ENCODE measurements at places on chromosomes 7 and 10.

GRCh38 chr7:47561715-47562446 is 20.0 kb downstream of the TNS3 start:
- DNase-seq, result no peak

DNA sequence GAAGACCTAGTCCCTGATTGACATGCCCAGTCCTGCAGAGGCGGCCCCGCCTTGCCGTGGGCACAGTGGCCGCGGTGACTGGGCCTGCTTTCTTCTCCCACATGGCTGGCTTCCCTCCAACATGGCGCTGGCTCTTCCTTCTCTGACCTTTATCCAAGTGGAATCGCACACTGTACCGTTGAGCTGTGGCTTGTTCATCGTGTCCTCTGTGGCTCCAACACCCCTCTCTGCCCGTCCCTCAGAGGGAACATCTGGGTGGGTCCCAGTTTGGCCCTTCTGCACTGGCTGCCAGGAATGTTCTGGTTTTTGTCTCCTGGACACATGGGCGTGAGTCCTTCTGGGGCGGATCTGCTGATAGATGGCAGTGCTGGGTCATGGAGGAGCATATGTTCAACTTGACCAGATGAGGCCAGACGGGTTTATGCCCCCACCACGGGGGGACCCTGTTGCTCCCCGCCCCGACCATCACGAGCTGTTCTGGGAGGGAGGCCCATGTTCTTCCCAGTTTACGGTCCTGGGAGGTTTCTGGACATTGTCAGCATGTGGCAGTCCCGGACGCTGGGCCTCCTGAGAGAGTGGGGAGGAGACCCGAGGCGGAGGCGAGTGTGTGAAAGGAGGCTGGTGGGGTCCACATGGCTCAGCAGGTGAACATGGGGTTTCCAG is 63.5 kb downstream of the LHPP start:
- no peak for DNase-seq

- no peak for DNase-seq
Observed at GRCh38 chr7:152313217-152313616, 122.6 kb downstream of the KMT2C start.

GRCh38 chr7:83610649-83611304 is 38.2 kb downstream of the SEMA3E start:
- DNase-seq, result no peak

DNA sequence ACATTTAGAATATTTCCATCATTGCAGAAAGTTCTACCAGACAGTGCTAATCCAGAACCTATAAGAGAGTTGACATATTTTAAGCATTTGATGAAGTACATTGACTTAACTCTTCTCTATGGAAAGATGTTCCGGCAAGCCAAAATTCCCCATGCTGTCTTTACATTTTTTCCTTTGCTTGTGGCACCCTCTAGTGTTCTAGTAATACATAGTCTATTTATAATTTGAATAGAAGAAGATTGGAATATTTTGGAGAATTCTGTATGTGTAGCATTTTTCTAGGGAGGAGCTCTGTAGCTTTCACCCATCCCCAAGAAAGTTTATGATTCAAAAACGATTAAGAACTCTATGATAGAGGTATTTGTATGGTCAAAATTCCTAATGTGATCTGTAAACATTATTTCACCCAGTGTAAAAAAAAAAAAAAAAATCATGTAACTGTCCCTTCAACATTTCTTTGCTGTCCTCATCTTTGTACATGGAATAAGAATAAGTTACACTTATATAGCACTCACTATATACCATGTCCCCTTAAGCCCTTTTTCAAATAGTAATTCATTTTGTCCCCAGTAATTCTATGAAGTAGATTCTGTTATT is 33.2 kb downstream of the NRF1 start:
- no peak for DNase-seq

DNA sequence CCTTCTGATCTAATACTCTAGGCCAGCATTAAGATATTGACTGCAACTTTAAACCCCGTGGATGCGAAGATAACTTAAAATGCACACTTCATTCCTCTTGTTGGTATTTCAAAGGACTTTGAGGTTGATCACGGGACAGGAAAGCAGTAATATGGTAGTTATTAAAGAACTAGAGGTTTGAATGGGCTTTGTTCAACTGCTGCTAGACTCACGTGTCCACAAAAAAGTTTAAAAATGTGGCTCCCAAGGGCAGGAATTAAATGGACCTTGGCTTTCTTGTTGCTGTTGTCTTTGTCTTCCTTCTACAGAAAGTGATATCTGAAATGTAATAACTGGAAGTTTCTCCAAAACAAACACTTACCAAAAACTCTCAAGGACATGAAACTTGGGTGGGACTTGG is 186.3 kb downstream of the XPNPEP1 start:
- no peak for DNase-seq

DNA sequence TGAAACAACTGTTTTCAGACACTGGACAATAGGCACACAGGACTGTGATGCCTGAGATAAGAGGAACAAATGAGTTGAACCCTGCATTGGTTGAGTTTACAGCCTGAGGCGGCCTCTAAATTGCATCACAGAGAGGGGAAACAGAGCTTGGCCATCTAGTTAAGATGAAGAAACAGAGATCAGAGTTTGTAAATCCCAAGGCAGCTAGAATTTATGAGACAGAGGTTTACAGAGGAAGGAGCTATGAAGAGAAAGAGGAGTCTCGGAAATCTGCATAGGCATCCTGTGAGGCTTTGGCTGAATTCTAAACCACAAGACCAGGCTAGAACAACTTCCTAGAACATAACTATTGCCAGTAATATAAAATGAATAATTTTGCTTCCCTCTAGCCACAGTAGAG is 41.0 kb upstream of the OIT3 start:
- DNase-seq, result no peak

DNA sequence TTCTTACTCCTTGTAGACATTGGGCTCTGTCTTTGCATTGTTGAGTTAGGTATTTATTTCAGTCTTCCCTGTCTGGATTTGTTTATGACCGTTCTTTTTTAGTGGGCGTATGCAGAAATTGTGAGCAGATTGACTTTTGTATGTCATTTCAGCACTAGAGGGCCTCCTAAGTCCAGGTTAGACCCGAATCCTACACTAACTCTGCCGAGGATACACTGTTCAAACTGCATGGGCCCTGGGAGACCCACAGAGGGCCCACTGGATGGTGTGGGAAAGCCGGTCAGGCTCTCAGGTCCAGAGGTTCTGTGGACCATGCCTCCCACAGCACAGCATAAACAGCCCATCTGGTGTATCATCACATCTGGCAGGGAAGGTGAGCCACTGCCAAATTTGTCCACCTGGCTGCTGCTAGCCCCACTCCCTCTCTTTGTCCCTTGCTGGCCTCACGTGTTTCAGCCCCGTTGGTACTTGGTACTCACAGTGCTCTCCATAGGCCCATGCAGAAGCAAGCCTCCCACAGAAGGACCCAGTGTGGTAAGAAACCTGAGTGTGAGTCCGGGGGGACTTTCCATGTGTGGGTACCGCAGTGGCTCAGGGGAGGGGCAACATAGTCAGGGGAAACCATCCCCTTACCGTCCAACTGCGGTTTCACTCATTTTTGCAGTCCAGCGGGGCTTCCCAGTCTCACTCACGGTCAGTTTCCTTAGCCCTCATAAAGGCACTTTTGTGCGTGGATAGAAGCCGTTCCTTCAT is 112.8 kb downstream of the APBB1IP start:
- no peak for DNase-seq

- peak; percentile 97 for DNase-seq
Observed at GRCh38 chr7:158704524-158705233, at the start of gene NCAPG2. TSS of gene NCAPG2 (minus strand) at chr7:158704804. CDS start at chr7:158701899, 2,905 bp downstream.

All from stimulated activated naive CD4-positive, alpha-beta T cell treated with Interleukin-2 at 50 U/mL for 16 hours (primary cell).